ENCODE measurements at places on chromosomes 7 and 10.

DNA sequence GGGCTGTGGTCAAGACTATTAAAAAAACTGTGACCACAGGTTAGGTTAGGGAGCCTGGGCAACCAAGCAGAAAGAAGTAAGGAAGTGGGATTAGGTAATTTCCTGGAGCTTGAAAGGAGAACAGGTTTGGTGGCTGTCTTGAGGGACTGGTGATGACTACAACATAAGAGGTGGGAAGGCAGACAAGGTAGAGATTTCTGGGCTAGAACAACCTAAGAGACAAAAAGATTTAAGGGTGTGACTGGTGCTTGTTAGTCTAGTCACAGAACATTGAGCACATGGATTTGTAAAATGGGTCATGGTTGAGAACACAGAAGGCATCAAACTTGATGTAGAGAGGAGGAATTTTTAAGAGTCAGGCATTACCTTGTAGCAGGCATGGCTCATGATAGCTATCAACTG is 123.7 kb upstream of the ASAH2 start:
- no peak for DNase-seq

- no peak for DNase-seq
Measured at GRCh38 chr7:66518151-66518691, 110.5 kb upstream of the KCTD7 start.

GRCh38 chr7:50022991-50023390 is 70.1 kb downstream of the ZPBP start:
- DNase-seq = no peak

DNA sequence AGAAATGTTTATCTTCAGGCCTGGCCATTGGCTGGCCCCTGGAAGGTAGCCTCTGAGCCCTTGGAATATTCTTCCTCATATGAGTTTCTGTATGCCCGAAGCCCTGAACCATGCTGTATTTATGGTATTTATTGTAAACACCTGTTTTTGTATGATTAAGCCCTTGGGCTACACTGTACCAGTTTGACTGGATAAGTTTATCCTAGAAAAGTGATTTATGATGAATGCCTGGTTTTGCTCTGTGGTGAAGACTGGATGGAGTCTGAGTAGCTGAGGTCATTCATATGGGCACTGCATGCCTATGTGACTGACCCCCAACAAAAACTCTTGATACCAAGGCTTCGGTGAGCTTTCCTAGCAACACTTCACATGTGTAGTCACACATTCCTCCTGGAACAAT is 66.7 kb downstream of the CASD1 start:
- no peak for DNase-seq

DNA sequence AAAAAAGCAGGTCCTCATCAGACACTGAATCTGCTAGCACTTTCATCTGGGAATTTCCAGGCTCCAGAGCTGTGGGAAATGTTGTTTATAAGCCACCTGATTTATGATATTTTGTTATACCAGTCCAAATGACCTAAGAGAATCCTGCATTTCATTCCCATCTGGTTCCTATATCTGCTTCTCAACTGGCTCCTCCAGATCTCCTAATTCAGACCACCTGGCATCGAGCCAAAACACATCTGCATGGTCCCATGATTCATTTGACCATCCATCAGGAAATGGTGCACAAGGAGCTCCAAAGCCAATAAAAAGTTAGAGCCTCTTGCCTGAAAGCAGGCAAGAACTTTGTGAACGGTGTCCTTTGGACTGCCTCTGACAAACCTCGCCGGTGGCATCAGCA is 108.9 kb downstream of the IPMK start:
- no peak for DNase-seq

DNA sequence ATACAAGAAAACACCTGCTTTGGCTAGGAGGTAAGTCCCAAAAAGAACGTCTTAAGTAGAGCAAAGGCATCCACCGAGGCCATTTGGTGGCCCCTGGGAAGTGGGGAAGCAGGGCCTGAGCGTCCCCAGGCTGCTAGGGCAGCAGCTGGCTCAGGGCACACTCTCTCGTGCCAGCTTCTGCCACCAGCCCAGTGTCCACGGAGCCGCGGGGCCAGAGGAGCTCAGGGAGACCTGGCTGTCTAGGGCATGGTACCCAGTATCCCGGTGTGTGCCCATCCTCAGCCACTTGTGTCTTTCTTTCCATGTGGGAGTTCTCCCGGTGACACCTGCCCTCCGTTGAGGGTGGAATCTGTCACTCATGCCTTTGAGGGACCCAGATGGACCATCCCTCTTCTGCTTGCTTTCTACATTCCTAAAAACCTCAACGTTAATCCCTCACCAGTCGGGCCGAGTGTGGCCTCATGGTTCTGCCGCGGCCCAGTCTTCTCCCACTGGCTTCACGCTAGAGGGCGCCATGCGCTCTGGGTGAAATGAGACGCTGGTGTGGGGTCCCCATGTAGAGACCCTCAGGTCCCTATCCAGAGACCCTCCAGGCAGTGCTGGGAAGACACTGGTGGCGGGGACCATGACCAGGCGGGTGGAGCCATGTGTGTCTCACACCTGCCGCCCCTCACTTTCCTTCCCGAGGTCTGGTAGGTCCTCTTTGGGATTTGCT is 9.5 kb upstream of the AP5Z1 start:
- DNase-seq = no peak

GRCh38 chr7:24703296-24703695 is 54.0 kb downstream of the GSDME start:
- no peak for DNase-seq

DNA sequence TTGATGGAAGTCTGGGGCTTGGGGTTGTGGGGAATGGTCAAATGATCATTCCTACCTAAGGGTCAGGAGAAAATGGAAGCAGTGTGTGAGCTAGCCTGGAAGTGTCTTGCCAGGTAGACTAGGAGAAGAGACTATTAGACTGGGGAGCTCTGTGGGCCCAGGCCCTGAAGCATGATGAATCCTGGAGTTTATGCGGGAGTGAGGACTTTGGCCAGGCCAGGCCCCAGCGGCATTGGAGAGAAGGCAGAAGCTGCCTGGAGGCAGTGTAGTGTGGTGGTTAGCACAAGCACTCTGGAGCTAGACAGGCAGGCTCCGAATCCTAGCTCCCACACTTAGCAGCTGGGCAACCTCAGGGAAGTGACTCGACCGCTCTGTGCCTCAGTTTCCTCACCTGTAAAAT is 29.3 kb downstream of the ZMIZ1 start:
- DNase-seq = no peak

DNA sequence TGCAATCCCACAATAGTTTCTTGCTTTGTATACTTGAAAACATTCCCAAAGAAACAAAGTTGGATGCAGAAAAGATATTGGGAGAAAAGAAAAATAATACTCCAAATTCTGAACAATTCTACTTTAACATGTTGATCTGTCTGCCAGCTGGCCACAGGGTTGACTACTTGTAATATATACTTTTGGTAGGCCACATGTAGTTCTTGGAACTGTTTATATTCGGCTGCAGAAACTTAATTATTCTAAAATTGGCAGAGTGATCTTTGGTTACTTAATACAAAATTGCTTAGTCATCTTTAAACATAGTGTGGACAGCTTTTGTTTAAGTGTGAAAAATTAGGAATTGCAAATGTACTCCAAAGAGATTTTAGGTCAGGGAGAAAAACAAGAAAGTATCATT is 76.0 kb downstream of the CALD1 start:
- DNase-seq = no peak

DNA sequence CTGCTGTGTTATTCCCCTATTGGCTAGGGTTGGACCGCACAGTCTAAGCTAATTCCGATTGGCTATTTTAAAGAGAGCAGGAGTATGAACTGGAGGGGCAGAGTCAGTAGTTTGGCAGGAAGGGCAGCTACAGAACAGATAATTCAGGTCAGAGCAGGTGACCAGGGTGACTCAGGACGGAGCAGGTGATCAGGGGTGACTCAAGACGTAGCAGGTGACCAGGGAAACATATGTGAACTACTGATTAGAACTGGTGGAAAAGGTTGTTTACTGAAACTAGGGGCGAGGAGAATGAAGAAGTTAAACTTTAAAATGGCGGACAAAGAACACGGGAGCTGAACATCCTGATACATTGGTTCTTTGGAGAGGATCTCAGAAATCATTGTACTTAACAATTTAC is 102.3 kb downstream of the CCDC7 start:
- DNase-seq = no peak

DNA sequence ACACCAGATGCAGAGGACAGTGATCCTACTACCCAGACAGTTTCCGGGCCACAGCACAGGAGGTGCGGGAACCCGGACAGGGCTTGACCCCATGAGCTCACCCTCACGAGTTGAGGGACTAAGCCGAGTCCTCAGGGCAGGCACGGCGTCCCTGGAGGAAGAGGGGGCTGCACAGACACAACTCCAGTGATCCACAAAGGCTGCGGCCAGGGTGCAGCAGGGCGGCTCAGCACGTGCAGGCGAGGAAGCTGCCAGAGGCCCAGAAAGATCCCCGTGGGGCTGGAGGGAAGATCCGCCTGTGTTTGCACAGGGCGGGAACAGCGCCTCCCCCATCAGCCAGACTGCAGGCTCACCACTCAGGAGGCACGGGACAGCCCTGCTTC is 45.9 kb upstream of the TMEM72 start:
- DNase-seq = no peak

- no peak for DNase-seq
Measured at GRCh38 chr10:70063418-70064098, 10.9 kb downstream of the MACROH2A2 start.

- no peak for DNase-seq
Measured at GRCh38 chr7:4286351-4286750, 395.7 kb upstream of the FOXK1 start.

GRCh38 chr7:142910481-142910880 is 23.1 kb downstream of the TRPV5 start:
- DNase-seq = no peak

DNA sequence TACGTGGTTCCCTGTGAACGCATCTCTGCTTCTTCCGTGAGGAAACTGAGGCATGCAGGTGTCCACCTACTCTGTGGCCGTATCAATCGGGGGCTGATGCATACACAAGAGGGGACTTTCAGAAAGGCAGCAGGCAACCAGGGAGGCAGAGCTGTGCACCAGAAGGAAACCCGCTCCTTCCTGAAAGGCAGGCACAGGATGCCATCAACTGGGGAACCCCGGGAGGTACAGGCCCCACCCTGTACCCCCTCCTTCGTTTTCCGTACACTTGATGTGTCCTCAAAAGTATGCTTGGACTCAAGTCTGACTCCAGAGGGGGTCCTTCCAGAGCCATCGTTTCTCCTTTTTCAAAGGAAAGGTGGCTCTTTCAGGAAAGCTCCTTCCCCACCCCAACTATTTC is 59.5 kb downstream of the ASB13 start:
- no peak for DNase-seq

DNA sequence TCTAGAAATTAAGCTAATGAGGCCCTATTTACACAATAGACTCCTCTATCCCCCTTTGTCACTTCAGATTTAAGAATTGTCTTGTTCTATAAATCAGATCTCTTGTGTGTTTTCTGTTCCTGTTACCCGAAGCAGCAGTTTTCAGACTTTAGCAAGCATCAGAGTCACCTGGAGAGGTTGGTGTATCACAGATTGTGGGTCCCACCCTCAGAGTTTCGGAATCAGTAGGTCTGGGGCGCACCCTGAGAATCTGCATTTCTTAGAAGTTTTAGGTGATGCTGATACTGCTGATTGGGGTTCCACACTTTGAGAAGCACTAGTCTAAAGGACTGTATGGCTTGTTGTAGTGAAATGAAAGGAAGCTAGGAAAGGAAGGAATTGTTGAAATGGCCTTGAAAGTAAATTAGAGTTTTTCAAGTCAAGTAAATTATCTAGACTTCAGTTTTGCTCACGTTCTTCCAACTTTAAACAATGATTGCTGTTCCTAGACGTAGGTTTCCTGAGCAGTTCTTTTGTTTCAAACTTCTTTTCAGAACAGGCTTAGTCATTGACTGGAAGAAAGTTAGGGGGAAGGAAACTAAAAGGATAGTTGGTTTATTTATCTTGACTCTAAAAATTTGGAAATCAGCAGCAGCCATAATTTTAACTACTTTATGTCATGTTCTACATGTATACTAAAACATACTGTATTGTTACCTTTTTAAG is 15.7 kb downstream of the BPGM start:
- no peak for DNase-seq

GRCh38 chr7:33932221-33932620 is 26.9 kb downstream of the BMPER start:
- DNase-seq = no peak

GRCh38 chr10:95601116-95601719 is 40.0 kb upstream of the SORBS1 start:
- peak; percentile 77 for DNase-seq

DNA sequence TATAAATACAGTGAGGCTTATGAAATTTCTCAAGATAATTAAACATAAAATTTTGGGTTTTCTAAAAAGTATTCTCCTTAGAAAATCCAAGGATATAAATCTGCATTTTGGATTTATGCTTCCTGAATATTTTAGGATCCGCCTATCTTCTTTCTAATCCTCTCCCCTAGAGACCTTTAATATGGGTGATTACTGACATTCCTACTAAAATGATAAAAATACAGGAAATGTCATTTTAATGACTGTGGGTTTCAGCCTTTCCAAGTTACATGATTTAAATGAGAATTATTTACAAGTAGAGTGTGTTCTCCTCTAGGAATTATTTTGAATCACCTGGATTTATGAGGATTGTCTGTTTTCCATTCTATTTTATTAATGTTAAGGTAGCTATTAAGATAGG is 150.4 kb downstream of the C7orf25 start:
- DNase-seq = no peak

DNA sequence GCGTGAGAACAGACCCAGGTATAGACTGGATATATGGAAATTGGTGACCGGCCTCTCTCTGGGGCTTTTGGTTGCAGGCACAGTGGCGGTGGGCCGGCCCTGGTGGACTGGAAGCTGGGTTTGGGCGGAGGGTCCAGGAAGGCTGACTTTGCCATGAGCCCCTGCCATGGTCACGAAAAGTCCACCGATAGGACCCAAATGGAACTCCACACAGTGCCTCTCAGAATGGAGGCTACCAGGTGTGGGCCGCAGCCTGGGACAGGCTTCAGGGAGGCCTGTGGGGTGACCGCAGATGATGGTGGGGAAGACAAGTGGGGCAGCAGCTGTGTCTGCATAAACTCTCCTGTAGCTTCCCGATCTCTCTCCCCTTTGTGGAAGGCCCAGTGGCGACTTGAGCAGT is 123.2 kb downstream of the DNAJB6 start:
- no peak for DNase-seq

GRCh38 chr10:104334965-104335650 is 3.2 kb downstream of the ITPRIP start:
- no peak for DNase-seq

DNA sequence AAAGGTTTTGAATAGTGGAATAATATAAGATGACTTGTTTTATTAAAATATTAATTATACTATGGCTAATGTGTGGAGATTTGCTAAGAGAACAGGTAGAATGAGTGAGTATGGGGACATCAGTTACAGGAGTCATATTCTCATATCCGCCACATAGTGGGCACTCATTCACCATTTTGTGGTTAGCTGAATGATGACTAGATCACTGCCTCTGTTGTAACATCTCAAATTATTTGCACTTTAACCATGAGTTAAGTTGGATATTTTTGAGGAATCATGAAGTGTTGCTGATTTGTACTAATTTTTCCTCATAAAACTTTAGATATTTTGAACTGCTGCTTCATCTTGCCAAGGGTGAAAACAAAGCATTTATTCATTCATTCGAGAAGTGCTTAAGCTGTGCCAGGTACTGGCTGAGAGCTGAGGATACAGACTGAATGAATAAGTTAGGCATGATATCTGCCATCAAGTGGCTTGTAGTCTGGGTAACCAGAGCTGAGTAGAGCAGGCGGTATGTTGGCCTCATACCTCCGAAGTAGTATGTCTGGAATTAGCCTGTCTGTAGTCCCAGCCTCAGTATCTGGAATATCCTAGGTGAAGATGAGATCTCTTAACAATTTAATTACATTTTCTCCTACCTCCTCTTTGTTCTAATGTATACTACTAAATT is 100.5 kb downstream of the ZEB1 start:
- no peak for DNase-seq

GRCh38 chr10:75294031-75294437 is 58.3 kb upstream of the COMTD1 start:
- DNase-seq = no peak

Data from suppressor macrophage (primary cell).